ENCODE measurements at places on chromosomes 6 and 20.

DNA sequence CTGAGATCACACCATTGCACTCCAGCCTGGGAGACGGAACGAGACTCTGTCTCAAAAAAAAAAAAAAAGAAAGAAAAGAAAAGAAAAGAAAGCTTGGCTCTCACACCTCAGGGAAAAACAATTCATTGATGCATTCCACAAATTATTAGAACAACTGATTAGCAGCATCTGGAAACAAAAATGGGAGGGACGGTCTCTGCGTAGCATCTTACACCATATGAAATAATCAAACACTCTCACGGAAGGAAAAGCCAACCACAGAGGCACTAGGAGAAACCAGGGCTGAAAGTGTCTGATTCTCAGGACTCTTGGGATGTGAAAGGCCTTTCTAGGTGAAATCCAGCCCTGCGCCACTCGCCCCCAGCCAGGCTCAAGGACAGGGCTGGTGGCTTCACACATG lies 2.3 kb upstream of the HELZ2 start:
- DNase-seq: no peak

DNA sequence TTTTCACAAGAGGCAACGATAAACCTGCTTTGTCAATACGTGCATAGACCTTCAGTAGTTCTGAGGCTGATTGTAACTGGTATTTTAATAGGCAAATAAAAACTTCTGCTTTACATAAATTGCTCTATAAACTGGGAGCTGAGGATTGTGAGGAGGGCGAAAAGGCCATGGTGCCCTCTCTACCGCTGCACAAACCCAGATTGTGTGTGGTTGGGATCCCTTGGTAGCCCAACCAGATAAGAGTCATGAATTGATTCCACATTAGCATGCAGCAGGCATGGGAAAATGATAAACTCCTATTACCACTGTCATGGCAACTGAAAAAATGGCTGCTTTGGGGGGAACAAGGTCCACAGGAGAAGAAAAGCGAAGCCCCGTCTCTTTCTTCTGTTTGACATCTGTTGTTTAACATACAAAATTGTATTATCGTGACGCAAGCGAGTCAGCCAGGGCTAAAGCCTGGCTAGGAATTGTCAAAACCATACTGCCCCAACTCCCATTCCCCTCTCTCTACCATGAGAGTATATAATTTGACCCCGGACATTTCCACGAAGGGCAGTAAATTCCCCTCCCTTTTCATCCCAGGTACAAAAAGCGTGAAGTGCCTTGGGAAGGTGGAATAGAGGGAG lies 157.8 kb upstream of the SALL4 start:
- no peak for DNase-seq

DNA sequence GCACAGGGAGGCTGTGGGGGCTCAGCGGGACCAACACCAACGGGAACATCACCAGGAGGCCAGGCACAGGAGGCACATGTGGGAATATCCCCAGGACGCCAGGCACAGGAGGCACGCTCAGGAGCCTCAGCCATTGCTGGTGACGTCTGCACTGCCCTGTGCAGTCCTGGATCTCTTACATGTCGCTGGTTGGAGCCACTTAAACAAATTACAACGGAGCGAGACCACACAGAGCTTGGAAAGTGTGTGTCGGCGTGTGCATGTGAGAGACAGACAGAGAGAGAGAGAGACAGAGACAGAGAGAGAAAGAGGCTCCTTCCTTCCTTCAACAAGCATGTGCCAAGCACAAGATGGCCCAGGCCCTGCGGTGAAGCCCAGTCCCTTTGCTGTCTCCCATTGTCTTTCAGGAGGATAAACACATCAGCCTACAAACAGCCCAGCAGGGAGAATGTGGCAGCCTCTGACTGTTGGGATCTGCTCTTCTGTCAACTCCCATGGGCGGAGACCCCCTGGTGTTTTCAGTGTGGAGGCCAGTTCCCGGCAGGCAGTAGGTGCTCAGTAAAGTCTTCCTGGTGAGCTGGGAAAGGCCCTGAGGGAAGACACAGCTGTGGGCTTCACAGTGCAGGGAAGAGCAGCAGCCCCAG lies 112.7 kb upstream of the THBS2 start:
- no peak for DNase-seq

GRCh38 chr6:140653506-140653905 lies 1279.1 kb upstream of the CITED2 start:
- no peak for DNase-seq

DNA sequence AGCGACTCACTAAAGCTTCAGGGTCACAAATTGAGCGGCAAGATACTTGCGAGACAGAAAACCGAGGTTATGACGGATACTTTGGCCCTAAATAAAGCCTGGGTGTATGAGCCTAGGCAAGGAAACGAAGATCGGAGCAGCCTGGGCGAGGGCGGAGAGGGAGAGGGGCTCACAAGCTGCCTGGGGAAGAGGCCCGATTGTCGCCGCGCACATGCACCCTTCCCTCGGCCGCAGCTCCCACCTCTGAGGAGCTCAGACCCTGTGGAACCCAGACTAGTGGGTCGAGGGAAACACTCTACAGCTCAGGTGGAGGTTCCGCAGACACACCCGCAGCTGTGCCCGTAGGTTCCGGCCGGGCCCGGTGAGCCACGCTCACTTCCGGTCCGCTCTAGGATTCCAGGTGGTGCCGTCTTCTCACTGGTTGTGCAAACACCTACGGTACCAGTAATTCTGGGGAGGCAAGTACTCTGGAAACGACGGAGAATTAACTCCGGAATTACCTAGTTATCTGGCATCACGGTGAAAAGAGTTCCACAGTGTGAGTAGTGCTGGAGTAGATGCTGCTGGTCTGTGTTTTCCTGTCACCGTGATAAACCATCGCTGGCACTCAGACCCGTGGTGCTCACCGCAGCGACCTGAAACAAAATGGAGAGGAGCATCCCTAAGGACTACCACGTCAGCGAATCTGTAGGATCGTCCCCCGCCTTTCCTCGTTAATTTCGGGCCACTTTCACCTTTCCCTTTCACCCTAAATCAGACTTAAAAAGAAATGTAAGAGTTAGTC lies 61.5 kb downstream of the GPX5 start:
- no peak for DNase-seq

DNA sequence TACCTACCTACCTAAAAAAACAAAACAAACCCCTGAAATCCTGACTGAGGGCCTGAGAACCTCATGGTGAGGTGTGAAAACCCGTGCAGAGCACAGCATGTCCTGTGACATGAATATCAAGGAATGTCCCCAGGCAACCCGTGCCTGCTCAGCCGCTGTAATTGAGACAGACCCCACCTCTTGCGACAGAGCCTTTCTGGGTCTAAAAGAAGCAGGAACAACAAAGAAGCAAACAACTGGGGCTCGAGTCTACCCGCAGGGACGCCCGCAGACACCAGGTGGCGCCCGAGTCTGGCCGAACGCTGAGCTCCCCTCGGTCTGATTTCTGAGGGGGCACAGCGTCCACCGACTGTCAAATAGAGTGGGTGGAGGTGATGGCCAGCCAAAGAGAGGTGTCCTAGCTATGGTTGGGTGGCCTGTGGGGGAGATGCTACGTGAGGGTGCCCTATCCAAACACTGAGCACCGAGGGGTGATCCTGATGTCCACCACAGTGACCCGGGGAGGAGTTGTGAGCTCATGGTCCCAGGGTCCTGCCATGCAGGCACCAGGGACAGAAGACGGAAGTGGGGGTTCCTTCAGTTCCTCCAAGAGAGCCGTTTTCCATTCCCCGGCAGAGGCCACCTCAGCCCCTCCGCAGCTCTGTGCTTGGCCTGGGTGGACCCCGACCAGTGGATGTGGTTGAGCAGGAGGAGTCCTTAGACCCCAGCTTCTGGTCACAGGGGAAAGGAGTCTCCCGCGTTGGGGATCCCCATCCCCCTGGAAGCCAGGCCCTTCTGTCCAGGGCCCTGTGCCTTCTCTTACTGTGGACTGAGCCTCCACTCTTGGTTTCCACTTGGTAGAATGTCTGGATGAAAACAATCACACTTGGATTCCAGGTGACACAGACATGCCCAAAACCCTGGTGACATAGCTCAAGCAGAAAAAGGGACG lies 268.2 kb downstream of the CDC5L start:
- DNase-seq: peak; percentile 66

DNA sequence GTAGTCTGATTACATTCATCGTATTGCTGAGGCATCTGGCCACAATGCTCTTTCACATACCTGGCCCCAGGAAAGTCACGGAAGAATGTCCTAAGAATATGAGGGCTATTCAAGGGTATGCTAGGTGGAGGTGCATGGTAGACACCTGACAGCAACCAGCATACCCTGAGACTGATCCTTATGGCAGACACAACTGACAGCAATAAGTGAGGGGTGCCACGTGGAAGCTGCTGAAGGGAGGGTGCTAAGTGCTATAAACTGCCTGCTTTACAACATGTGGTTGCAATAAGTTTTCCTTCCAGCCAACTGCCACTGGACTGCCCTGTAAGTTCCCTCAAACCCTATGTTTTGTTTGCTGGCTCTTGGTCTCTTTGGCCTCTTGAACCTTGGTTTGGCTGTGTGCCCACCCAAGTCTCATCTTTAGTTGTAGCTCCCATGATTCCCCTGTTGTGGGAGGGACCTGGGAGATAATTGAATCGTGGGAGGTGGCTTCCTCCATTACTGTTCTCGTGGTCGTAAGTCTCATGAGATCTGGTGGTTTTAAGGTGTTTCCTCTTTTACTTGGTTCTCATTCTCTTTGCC lies 201.3 kb upstream of the MOCS1 start:
- no peak for DNase-seq

GRCh38 chr6:68635412-68635705 lies 277 bp downstream of the ADGRB3 start:
- DNase-seq: no peak

GRCh38 chr6:36751833-36752186 lies 54.2 kb downstream of the RAB44 start:
- no peak for DNase-seq

- DNase-seq: no peak
These were observed 533.9 kb downstream of the TFAP2B start for GRCh38 chr6:51352506-51353029.

GRCh38 chr20:56195946-56196345 lies 52.6 kb upstream of the MC3R start:
- no peak for DNase-seq

- DNase-seq: no peak
These were observed 9.9 kb upstream of the GTSF1L start for GRCh38 chr20:43736588-43737158.

DNA sequence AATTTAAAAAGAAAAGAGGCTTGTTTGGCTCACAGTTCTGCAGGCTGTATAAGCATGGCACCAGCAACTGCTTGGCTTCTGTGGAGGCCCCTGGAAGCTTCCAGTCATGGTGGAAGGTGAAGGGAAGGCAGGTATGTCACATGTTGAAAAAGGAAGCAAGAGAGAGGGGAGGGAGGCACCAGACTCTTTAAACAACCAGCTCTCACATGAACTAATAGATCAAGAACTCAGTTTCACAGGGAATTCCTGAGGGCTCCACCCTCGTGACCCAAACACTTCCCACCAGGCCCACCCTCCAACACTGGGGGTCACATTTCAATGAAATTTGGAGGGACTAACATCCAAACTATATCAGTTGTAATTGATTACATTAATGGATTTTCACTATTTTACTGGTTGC lies 127.9 kb upstream of the MLIP start:
- no peak for DNase-seq

- DNase-seq: no peak
These were observed 18.6 kb upstream of the BCAS4 start for GRCh38 chr20:50776122-50776817.

DNA sequence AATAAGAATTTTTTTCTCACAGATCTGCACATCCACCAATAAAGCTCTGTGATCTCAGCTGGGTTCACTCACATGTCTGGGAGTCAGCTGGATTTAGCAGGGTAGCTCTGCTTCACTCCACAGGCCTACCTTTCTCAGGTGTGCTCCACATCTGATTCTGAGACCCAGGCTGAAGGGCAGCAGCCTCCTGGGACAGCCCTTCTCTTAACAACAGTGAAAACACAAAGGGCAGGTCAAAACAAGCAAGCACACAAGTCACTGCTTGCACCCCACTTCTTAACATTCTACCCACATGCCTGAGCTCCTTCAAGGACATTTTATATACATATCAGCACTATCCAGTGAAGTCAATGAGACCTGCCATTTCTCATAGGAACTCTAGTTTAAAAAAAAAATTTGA lies 96.0 kb upstream of the MAP3K4 start:
- no peak for DNase-seq

DNA sequence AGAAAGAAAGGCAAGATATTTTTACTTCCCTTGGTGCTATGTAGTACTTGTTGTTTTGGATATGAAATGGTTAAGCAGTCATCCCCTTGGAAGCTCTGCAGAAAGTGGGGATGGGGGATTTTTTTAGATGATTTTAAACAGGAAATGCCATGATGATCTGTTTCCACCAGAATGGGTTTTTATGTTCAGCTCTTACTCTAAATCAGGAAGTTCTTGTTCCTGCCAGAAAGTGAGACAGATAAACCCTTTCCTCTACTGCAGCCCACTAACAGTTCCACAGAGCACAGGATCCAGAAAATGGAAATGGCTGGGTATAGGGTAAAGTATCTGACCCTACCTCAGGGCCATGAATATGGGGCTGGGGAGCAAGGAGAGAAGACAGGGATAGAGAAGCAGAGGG lies 32.1 kb upstream of the PPP1R3G start:
- no peak for DNase-seq

DNA sequence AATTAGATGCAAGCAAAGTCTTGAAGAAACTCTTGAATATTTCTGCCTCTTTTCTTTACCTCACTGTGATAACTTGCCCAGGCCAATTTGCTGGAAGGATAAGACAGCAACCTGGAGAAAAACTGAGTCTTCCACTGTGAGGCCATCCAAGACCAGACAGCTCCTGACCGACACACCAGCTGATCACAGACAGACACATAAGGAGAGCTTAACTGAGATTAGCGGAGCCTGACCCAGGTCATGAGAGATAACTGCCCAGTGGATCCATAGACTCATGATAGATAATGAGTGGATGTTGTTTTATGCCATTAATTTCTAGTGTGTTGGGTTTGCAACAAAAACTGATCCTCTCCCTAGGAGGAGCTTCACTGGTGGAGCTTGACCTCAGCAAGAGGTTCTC lies 64.4 kb upstream of the NOX3 start:
- no peak for DNase-seq

GRCh38 chr6:33019372-33019771 lies 10.0 kb upstream of the HLA-DOA start:
- no peak for DNase-seq

DNA sequence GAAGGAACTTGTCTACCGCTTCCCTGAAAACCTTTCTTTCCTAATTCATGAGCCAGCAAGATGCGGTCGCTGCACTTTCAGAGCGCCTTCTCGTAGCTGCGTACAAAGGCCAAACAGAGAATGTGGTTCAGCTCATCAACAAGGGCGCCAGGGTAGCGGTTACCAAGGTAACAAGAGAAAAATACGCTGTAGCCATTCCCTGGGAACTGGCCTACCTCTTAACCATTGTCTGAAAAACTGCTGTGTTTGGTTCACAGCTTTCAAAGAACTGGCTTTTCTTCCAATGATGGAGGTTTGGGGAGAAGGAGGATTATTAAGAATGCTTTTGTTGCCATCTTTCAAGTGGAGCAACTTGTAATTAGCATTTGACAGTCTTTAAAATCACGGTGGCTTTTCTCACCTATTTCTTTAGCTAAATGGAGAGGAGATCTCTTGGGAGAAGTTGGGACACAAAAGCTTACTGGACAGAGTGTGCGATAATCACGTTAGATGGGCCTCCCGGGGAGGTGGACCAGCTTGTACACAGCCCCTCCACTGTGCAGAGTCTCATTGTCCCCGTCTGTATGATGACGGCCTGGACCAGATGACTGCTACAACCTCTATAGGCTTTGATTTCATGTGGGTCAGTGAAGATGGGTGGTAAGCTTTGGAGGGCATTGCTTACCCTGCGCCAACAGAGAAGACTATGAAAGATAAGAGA lies 71.5 kb downstream of the LYRM2 start:
- no peak for DNase-seq

- DNase-seq: no peak
These were observed 259.3 kb upstream of the RIN2 start for GRCh38 chr20:19498756-19499155.

Measured in hepatic stellate cell (primary cell).